ENCODE measurements at places on chromosomes 2 and 18.

DNA sequence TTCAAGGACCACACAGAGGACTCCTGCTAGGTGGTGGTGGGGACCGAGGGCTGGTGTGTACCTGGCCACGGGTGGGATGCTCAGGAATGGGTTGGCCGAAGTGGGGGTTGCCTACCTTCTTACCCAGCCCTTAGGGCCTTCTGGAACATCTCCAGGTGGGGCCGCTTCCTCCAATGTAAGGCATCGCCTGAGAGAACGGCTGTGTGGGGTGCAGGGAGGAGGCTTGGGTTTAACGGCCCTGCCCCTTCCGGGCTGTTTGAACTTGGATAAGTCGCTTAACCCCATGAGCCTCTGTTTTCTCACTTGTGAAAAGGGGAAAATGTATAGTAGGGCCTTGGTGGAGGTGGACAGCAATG is 35.0 kb downstream of the EMILIN2 start:
- no peak for DNase-seq

DNA sequence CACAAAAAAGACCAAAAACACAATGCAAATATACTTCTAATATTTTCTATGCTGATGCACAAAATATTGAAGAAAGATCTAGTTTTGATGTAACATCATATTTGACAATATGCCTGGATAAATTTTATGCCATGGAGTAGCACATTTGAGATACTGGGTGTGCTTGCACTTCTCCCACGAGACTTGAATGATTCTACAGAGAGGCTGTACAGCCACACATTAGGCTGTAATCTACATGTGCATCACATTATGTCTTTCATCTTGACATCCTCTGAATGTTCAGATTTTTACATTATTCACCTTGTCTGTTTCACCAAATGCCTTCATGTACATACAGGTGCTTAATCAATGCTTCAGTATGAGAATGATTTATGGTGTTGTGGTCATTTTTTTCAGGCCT is 756.4 kb upstream of the CDH7 start:
- DNase-seq: no peak

GRCh38 chr2:54983345-54984220 is 66.7 kb downstream of the RTN4 start:
- DNase-seq: no peak

- DNase-seq: no peak
Observed at GRCh38 chr2:133360190-133360589, 208.1 kb downstream of the NCKAP5 start.

GRCh38 chr18:45342166-45342565 is 273.1 kb upstream of the SLC14A2 start:
- DNase-seq: no peak

GRCh38 chr18:24009651-24010333 is 4.8 kb upstream of the TTC39C start:
- no peak for DNase-seq

- DNase-seq: no peak
Observed at GRCh38 chr2:227464851-227465250, 7.1 kb upstream of the AGFG1 start.

DNA sequence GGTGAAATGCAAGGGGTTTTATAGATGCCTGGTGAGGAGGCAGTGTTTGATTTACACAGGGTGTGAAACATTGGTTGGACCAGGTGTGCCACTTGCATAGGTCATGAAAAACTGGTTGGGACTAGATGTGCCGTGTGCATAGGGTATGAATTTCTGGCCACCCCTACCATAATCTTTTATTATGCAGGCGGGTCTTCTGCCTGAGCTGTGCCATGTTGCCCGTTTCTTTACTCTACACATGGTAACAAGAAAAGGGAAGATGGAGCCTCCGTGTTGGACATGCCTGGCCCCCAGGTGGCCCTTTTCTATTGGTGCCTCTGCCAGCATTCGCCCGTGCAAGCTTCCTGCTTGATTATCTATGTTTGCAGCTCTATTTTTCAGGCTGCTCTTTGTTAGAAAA is 805.4 kb downstream of the TRIB2 start:
- no peak for DNase-seq

GRCh38 chr18:21526463-21526862 is 74.0 kb downstream of the ESCO1 start:
- DNase-seq: no peak

GRCh38 chr2:148967056-148967455 is 71.4 kb upstream of the LYPD6B start:
- no peak for DNase-seq

GRCh38 chr2:217261452-217261851 is 401.6 kb upstream of the TNP1 start:
- DNase-seq: no peak

GRCh38 chr2:130338793-130339345 is 3.8 kb upstream of the IMP4 start:
- DNase-seq: no peak

DNA sequence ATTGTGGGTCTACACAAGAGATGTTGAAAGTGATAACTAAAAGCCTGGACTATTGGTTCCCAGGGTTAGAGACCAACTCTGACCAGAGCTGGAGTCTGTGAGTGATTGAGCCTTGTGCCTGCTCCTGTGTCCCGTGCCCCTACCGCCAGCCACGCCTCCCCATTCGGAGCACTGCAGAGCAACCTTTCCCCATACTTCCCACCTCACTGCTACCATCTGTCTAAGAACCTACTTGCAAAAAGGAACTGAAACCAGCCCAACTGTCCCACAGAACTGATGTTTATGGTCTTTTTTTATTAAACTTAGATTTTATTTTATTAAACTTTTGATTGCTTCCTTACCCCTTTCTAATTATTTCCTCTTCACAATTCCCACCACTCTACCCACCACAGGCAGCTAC is 300.3 kb upstream of the MGAT5 start:
- no peak for DNase-seq

GRCh38 chr2:96099861-96100798 is 16.2 kb downstream of the ADRA2B start:
- no peak for DNase-seq

GRCh38 chr2:215027779-215028178 is 110.6 kb downstream of the ABCA12 start:
- no peak for DNase-seq

GRCh38 chr2:145007093-145007959 is 487.4 kb upstream of the ZEB2 start:
- no peak for DNase-seq

- DNase-seq: no peak
Observed at GRCh38 chr2:74876081-74876886, 42.4 kb downstream of the HK2 start.

- no peak for DNase-seq
Observed at GRCh38 chr2:84442888-84443287, 16.2 kb downstream of the SUCLG1 start.

DNA sequence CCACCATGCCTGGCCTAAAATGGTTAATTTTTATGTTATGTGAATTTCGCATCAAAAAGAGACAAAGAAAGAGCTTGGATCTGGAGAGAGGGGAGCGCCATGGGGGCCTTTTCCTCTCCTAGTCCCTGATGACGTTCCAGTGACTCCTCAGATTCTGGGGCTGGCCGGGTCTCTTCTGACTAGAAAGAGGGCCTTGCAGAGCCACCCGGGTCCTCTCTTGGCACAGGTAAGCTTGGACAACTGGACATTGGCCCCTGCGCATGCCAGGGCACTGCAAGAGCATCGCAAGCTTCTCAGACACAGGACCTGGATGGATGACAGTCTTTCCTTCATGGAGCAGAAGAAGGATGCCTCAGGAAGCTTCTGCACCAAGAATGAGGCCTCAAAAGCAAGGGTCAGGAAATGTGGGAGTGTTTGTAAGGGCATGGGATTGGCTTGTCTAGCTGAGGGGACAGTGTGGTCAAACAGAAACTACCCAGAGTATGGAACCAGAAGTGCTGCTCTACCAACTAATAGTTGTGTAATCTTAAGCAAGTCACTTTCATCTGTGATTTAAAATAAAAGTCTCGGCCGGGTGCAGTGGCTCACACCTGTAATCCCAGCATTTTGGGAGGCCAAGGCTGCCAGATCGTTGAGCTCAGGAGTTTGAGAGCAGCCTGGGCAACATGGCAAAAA is 35.2 kb downstream of the FOSL2 start:
- no peak for DNase-seq

- peak; percentile 26 for DNase-seq
Observed at GRCh38 chr2:112869258-112869842, 32.8 kb upstream of the IL1B start.

Measured in esophagus squamous epithelium (tissue), 5 donors.